HCT116 (cell line): ENCODE measurements at places on chromosomes 11 and 22.
A peak's percentile ranks its signal among the peaks of the same experiment; 100 is the strongest.

- no peak for DNase-seq
Measured at GRCh38 chr11:1628506-1629325, 859 bp upstream of the KRTAP5-5 start.

GRCh38 chr11:75823415-75823814 lies 8.4 kb downstream of the UVRAG start:
- no peak for DNase-seq

GRCh38 chr11:9254416-9254815 lies 10.7 kb downstream of the DENND5A start:
- no peak for DNase-seq

GRCh38 chr11:114522818-114523217 lies 36.9 kb downstream of the NXPE1 start:
- DNase-seq, result no peak

DNA sequence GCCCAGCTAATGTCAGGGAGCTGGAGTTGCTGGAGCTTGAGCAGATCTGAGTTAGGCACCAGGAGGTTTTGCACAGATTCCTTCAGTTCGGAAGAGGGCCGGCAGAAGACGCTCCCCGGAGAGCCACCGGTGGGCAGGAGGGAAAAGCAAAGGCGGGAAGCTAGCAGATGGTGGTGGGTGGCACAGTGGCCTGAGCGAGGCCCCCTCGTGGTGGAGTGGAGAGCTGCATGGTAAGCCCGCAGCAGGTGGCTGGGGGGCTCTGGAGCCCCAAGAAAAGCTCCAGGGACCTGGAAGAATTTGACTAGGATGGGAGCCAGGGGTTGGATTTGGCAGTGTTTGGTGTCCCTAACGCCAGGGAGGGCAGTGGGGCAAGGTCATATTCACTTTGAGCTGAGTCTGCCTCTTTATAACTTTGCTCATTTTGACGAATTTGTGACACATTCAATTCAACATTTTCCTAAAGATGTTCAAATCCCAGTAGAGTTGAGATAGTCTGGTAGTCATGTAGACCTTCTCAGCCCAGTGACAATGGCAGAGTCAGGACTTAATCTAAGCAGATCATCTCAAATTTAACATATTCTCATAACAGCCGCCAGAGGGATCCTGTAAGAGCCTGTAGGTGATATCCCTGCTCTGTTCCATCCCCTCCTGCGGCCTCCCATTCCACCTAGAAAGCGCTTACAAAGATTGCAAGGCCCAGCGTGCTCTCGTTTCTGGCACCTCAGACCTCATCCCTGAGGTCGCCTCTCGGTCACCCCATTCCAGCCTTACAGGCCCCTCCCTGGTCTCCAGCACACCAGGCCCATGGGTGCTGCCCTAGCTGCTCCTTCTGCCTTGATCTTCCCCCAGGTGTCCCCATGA lies 57.9 kb downstream of the TRIM29 start:
- DNase-seq, result no peak

DNA sequence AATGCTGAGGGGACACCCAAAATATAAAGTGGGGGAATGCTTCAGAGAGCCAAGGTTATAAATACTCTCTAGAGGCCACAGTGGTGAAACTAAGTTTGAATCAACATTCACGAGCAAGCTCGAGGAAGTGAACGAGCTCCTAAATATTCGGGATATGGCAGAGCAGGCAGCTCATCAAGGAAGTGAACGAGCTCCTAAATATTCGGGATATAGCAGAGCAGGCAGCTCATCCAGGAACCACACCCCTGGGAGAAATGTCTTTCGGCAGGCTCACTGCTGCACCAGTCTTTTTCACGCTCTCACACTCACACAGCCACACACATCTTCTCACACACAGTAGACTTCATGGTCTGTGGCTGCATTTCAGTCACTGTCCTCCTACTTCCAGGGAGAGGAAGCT lies 787.5 kb downstream of the OPCML start:
- no peak for DNase-seq

GRCh38 chr11:128859563-128860441 lies 7.3 kb downstream of the KCNJ1 start:
- DNase-seq, result peak; percentile 68

DNA sequence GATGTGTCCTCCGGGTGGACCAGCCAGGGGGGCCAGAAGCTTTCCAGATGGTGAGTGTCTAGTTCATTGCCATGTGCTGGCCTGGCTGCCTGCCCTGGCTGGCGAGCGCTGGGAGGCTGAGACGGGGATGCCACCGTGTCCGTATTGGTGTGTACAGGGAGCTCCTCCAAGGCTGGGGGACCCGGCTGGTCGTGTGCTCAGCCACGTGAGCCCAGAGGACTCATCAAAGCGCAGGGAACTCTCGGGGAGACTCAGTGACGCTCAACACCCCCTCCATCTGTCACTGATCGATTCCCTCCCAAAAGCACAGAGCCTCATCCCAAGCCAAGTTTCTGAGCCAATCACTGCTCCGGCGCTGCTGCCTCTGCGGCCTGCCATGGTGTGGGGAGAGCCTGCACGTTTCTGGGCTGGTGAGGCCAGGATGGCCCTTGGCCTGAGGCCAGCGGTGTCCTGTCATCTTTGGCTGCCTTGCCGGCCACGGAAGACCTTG lies 423.7 kb downstream of the SHANK2 start:
- no peak for DNase-seq

DNA sequence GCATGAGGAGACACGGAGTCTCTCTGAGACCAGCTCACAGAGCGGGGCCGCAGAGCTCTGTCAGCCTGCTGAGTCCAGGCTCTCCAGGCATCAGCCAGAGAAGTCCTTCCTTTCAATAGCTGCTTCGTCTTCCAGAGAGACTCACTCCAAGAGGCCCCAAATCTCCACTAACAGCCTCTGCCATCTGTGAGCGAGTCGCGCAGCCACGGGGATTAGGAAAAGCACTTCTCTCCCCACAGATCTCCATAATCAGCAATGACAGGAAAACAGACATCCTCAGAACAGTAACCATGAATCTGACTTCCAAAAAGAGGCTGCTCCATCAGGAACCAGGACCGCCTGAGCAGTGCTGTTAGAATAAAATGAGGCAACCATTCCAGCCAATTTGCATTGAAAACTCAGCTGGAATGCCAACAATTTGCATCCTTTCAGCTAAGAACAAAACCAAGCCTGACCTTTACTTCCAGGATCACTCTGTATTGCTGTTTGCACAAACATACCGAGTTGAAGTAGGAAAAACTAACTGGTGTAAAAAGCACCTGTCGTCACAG lies 65.4 kb downstream of the SMCO4 start:
- no peak for DNase-seq

DNA sequence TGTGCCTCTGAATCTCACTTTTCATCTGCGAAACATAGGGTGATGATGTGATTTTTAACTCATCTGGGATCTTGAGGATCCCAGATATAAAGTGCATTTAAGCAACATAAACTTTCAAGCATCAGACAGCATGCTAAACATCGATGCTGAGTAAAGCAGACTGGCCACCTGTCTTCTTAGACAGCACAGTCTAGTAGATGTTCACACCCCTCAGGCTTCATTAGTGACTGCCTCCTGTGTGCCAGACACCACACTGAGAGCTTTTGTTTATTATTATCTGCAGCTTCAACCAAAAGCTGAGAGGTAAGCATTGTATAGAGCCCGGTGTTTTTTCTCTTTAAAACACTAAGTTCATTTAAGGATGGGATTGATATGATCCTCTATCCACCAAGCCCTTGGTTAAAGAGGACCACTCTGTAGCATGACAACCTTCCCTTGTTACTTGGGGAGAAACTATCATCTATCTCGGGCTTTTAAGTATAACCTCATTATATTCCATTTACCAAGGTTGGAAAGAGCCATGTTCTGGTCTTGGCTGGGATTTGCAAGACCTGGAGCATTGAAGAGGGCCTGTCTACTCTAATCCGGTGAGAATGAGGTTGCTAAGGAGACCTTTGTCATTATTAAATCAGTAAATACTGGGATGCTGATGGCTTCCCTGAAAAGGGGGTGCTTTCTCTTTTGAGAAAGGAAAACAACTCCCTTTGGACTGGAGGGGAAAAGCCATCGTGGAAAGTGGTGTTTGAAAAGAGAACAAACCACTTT lies 114.2 kb upstream of the SEZ6L start:
- DNase-seq, result no peak

DNA sequence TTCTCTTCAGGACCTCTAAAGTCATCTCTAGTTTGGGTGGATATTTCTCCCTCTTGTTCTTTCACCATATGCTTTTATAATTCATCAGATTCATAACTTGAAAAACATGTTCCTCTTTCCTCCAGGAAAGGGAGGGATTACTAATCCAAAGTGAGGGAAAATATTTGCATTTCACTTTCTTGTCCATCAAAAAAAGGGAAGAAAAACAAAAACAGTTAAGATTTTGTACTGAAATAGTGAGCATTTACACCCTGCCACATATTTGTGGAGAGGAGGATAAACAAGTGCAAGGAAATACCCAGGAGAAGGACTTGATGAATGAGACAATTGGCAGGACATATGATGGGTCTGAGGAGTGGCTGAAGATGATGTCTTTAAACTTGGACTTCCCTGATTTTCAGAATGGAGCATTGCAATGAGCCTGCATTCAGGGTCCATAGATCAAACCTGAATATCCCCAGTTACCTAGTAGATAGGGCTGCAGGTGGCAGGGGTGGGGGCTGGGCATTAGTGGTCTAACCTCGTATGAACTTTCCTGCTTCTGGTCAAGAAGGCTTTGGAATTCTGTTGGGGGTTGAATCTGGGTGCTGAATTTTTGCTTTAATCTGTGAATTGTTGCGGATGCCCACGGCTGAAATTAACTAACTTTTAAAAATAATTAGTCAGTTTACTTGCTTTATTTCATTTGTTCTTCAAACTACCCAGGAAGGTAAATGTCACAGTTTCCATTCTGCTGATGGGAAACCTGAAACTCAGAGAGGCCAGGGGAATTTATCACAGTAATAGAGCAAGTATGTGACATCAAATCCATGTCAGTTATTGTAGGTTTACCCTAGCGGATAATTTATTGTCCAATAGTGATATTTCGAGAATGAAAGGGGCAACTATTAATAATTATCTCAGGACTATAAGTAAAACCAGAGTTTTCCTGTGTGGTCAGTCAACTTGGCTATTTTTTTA lies 36.9 kb upstream of the TMEM123 start:
- DNase-seq, result no peak

DNA sequence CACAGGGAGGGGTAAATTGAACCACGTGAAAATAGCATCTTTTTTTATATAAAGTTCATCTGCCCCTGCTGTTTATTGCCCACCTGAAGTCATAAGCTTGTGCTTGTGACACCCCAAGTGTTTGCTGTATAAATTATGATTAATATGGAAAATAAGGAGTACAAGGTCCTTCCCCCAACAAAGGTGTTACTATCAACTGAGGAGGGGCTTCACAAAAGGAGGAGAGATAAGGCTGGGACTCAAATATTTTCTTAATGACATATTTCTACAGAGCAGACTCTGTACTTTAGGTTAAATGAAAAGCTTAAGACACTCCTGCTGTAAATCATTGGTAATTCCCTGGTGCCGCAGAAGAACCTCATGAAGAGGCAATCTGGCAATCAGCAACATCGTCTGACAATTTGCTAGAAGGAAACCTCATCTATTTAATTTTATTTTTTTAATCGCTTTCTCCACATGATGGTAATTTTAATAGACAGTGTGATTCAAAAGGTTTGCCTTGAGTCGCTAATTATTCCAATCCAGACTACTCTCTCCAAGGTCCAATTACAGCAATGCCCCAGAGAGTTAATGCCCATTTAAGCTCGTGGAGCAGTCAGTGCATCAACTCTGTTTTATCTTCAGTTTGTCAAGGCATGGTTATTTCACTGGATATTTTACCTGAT lies 1432.4 kb downstream of the FAM181B start:
- no peak for DNase-seq

- DNase-seq, result no peak
Measured at GRCh38 chr11:36360826-36361415, 64.8 kb downstream of the PRR5L start.

DNA sequence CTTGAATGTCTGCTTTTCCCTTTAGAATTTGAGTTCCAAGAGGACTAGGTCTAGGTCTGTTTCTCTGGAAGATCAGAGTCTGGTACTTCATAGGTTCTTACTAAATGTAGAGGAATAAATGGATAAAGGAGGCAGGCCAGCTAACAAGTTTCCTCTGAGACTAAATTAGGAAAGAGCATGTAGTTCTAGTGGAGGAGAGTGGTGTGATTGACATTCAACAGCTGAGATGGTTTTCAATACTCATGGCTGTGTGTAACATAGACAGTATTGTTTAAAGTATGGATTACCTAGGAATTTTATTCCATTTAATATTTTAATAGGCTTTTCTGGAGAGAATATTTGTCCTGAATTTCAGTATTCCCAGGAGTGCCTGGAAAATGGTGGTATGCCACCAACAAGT lies 364.7 kb downstream of the METTL15 start:
- no peak for DNase-seq

DNA sequence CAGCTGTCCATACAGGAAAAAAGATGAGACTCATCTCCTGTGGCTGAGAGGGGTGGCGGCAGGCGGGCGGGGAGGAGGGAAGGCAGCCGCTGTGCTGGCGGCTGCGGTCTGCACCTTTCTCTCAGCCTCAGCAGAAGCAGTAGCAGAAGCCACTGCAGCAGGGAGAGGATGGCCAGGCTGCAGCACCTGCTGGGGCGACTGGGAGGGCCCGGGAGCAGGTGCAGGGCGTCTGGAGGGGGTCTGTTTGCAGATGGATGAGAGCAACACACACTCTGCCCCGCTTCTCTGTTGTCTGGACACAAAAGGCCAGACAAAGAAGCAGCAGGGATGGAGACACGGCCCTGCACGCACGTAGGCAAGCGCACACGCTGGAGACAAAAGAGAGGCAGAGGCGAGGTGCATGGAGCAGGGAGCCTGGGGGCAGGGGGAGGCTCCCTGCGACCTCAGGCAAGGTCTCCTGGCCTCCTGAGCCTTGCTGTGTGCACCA lies 9.3 kb upstream of the MIAT start:
- no peak for DNase-seq

- DNase-seq, result no peak
Measured at GRCh38 chr22:24146791-24147353, 34.4 kb upstream of the SUSD2 start.

DNA sequence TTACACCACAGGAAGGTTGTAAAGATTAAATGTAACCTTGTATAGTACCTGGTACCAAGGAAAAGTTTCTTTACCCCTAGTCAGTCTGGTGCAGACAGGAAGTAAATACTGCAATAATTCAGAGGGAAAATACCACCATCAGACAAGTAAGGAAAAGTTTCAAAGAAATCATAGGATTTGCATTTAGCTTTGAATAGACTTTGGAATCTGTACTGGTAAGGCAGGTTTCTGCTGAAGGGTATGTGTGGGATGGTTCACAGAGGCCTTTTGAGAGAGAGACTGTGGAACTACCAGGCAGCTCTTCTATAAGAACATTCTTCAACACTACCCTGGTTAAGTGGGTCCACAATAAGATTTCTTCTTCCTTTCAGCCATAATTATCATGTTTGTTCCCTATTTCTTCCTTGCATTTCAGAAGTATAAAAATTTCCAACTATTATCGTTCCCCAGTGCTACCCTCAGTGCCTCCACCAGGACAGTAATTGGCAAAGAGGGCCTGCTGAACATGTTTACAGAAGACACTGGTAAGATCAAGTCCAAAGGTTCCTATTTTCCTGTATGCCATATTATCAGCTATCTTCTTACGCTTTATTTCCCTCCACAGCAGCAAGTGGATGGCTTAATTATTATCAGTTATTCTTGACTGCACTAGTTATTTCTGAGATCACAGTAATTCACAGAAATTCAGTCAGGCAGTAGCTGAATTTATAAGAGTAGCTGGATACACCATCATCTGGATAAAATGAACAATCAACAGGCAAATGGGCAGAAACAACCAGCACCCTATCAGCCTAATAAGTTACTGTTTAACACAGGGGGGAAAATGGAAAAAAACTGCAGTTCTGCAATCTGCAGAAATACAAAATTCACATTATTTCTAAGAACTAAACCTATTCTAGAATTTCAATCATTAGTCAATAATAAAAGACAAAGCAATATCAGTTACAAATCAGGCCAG lies 48.5 kb downstream of the PITPNB start:
- DNase-seq, result no peak

- DNase-seq, result no peak
Measured at GRCh38 chr22:29917052-29917902, 34.3 kb downstream of the MTMR3 start.
